ENCODE measurements at places on chromosomes 16 and 17.

GRCh38 chr17:4342535-4342934 lies 23.9 kb downstream of the UBE2G1 start:
- no peak for DNase-seq

DNA sequence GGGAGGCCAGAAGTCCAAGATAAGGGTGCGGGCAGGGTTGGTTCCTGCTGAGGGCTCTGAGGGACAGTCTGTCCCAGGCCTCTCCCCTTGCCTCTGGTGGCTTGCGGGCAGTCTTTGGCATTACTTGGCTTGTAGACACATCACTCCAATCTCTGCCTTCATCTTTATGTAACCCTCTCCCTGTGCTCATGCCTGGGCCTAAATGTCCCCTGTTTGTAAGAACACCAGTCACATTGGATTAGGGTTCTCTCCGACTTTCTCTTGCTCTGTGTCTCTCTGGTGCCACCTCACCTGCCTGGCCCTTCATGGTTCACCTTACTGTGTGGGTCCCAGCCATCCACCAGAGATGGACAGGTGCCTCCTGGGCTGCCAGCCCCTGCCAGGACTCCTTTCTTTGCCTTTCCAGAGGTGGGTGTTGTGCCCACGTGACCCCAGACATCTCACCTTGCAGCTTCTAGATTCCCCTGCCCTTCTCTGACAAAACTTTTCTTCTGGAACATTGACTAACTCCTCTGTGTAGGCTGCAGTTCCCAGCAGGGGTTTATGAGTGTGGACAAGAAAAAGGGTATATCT lies 205.8 kb downstream of the MSI2 start:
- no peak for DNase-seq

GRCh38 chr16:85639529-85640253 lies 26.6 kb downstream of the GSE1 start:
- no peak for DNase-seq

DNA sequence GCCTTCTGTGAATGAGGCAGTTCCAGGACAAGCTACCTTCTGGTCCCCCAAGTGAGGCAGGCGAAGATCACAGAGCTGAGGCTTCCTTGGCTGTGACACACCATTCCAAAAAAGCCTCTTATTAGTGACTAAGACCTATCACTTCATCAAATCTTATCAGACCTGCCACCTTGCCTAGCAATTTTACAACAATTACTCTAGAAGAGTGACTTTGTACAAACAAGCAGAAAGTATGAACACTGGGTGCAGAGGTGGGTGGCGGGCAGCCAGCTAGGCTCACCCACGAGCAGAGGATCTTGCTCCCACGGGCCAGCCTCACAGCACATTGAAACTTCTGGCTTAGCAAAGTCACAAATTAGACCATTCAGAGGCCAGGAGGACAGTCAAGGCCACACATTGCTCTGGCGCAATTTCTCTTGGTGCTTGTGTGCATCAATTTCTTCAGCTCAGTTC lies 2.2 kb upstream of the ICAM2 start:
- DNase-seq: no peak

DNA sequence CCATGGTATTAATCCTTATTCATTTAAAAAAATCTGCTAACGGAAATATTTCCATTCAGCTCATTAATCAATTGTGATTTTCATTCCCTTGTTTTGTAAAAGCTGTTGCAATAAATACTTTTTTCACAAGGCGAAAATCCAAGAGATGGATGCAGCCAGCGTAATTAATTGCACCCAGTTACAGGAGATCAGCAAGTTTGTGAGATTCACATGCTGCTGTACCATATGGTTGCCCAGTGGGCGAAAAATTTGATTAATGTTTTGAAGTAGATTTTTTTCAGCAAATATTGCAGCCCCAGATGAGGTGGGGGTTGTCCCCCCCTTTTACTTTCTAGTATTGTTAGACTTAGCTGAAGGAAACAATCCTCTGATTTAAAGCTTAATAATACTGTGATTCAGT lies 186.6 kb downstream of the WWOX start:
- DNase-seq: peak; percentile 40

DNA sequence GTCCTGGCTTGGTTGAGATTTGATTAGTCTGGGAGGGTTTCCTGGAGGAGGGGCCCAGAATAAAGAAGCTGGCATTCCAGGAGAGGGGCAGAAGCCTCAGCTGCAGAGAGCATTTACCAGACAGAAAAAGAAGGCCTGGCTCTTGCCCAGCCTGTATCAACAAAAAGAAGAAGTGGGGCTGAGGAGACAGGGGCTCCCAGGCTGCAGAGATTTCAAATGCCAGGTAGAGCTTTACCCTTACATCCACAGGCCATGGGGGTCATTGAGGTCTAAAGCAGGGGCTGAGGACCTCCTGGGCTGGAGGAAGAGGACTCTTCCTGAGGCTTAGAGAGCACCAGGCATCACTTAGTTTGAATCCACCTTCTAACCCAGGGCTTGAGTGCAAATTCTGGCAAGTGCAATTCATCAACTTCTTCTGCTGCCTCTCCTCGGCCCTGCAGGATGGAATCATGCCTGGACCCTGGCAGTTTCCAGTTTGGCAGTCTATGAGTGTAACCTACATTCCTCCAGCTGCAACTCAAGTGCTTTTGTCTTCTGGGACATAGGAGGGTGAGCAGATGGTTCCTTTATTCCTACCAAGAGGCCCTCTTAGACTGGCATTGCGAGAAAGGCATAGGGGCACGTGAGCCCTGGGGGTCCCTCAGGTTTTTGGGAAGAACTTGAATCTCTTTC lies 15.3 kb downstream of the CA7 start:
- DNase-seq: no peak

DNA sequence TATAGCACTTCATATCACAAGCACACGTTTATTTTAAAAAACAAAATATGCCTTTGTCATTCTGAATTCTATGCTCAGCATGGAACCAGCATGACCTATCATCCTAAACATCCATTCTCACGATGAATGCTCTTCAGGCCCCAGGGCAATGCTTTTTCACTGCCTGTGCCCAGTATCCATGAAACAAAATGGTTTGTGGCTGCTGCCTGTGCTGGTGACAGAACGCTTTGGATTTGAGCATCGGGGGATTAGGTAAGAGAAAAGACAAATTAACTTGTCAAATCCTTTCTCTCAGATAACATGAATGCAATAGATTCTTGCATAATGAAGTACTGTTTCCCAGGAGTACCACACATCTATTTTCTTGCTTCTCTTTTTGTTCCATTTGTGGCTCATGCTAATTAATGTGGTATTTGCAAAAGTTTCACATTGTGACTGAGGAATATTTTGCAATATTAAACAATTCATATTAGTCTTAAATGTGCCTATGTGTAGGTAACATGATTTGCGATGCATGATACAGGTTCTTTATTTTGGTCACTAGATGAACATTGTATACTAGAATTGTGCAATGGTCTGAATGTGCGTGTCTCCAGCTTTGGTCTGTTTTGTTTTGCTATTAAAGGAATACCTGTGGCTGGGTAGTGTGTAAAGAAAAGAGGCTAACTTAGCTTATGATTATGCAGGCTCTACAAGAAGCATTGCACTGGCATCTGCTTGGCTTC lies 25.8 kb upstream of the SRSF1 start:
- no peak for DNase-seq

DNA sequence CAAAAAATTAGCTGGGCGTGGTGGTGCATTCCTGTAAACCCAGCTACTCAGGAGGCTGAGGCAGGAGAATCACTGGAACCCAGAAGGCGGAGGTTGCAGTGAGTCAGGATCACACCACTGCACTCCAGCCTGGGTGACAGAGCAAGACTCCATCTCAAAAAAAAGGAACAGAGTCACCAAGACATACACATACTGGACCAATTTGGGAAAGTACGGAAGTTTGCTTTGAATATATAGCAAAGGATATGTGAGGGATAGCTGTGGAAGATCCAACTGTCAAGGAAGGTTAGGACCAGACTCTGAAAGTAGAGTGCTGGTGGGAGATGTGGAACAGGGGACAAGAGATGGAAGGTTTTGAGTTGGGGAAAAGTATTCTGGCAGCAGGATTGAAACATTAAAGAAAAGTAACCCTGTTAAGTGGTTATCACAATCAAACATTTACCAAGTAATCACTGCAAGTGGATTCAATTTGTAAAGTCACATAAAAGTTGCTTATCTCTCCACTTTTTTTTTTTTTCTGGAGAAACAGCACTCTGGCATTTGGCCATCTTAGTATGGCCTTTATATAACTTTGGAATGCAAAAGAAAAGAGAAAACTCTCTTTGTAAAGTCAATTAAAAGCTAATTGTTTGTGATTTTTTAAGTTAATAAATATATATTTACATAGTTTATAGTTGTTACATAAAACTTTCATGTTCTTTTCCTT lies 259.4 kb upstream of the TBX2 start:
- DNase-seq: no peak

DNA sequence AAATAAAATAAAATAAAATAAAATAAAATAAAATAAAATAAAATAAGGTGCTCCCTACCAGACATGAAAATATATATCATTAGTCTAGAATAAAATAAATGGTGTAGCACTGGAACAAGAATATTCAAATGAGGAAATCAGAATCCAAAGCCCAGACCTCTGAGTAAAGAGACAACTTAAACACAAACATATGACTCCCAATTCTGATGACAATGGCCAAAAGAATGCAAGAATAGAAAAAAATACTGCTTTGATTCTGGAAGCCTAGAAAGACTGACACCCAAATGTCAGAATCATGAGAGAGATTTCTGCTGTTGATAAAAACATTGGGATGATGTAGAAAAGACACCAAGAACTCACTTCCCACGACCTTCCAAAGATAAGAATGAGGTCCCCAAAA lies 27.9 kb downstream of the MYOCD start:
- no peak for DNase-seq

- no peak for DNase-seq
These were observed 91.6 kb upstream of the DNAH9 start for GRCh38 chr17:11506635-11507034.

- no peak for DNase-seq
These were observed at the start of gene RGS11 for GRCh38 chr16:275786-276232. TSS of gene RGS11 (minus strand) at chr16:275944. CDS start at chr16:275911, 33 bp downstream.

- no peak for DNase-seq
These were observed 29.0 kb upstream of the HEATR6 start for GRCh38 chr17:60107526-60108257.

DNA sequence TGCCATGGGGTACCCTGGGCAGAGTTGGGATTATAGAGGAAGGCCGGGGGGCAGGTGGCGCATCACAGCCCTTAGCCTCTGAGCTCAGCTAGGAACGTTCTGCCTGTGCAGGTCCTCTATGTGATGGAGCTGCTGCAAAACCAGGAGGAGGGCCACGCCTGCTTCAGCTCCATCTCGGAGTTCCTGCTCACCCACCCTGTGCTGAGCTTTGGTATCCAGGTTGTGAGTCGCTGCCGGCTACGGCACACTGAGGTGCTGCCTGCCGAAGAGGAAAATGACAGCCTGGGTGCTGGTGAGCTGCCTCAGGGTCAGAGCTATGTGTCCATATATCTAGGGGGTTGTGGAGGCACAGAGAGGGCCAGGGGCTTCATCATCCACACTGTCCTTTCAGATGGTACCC lies 5.8 kb upstream of the NRN1L start:
- no peak for DNase-seq

DNA sequence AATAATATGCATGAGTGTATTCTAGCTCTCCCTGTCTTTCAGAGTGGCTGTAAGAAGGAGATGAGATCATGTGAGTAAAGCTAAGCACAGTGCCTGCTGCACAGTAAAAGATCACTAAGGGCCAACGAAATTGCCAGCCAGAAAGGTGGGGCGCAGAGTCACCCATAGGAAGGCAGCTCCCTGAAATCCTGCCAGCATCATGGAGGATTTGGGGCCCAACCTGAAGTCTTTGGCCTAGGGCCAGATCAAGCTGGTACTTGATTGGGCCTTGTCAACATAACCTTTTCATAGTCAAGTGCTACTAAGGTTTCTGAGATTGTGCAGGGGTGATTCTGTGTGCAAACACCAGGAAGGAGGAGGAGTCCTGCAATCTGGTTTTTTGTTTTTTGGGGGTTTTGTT lies 16.5 kb downstream of the SCNN1B start:
- DNase-seq: no peak

Data from cerebellar nuclear complex (tissue), 1 donor.